PC-3 (cell line): ENCODE measurements at places on chromosomes 7 and 10. TPM values are rescaled to one million over a fixed set of nuclear protein-coding genes. Genes with fewer than 3 reads are reported as not detected.

The NHLRC2 gene
- 17.5 and 24.1 TPM in 2 replicates for total RNA-seq

The MCM10 gene
- 14.3 and 16.1 TPM in 2 replicates for total RNA-seq

The SYT15B gene
- total RNA-seq: 0.06 TPM in 1 of 2 replicates, not detected in the other

The GLRX3 gene
- total RNA-seq: 98.1 and 107 TPM in 2 replicates

The CCDC172 gene
- total RNA-seq: not detected in 2 replicates

The CUEDC2 gene
- 50.6 and 51.4 TPM in 2 replicates for total RNA-seq

The SDK1 gene
- 2.8 and 4.8 TPM in 2 replicates for total RNA-seq

DNA sequence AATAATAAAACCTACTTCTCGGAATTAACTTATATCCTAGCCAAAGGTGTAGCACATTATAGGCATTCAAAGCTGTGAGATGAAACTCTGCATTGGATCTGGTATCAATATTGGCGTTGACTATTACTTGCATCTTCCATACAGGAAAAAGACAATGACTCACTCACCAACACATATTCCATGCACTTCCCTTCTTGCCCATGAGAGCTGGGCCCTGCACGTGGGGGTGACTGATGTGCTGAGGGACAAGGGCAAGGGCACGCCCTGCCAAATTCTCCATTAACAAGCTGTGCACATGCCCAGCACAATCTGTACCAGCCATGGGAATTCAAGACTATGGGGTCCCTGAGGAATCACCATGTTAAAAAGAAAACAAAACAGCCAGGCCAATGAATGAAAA is 188.1 kb upstream of the PDE1C start:
- no peak for DNase-seq

DNA sequence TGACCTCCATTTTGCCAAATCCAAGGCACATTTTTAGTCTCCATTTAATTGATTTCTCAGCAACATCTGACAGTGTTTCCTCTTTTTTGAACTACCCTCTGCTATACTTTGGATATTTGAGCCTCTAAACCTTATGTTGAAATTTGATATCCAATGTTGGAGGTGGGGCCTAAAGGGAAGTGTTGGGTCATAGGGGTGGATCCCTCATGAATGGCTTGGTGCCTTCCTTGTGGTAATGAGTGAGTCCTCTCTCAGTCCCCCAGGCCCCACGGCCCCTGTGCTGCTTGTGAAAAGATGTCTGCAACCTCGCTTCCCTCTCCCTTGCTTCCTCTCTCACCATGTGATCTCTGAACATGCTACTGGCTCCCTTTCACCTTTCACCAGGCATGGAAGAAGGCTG is 96.8 kb upstream of the DGKB start:
- no peak for DNase-seq

GRCh38 chr7:116782177-116782711 is 80.1 kb upstream of the CAPZA2 start:
- DNase-seq: peak; percentile 46

DNA sequence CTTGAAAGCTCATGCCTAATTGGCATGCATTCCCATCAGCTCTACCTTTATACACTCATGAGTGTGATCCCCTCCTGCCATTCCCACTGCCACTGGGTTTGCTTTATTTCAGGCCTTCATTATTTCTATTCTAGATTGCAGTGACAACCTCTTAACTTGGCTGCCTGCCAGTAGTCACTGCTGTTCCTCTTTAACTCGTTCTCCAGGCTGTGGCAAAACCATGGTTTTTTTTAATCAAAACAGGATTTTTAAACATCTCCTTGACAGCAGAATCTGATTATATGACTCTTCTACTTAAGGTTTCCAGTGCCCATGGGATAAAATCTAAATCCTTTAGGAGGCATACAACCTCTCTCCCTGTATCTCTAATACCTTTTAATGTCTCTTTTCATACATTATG is 223.7 kb upstream of the PCDH15 start:
- no peak for DNase-seq

GRCh38 chr7:98286093-98286539 is 4.6 kb downstream of the BRI3 start:
- DNase-seq: peak; percentile 90

DNA sequence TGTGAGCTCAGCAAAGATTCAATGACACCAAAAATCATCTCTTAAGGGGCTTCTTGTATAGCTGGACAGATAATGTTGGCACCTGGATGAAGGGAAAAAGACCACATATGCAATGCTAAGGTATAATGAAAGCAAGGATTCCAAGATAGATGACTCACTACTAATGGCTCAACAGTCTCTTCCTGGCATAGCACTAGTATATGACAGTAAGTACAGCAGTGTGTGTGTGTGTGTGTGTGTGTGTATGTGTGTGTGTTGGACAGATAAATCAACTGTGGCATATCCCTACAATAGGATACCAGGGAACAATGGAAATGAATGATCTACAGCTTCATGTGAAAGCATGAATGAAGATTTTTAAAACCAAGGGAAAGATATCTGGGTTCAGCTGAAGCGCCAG is 257.1 kb downstream of the SFMBT2 start:
- peak; percentile 42 for DNase-seq

DNA sequence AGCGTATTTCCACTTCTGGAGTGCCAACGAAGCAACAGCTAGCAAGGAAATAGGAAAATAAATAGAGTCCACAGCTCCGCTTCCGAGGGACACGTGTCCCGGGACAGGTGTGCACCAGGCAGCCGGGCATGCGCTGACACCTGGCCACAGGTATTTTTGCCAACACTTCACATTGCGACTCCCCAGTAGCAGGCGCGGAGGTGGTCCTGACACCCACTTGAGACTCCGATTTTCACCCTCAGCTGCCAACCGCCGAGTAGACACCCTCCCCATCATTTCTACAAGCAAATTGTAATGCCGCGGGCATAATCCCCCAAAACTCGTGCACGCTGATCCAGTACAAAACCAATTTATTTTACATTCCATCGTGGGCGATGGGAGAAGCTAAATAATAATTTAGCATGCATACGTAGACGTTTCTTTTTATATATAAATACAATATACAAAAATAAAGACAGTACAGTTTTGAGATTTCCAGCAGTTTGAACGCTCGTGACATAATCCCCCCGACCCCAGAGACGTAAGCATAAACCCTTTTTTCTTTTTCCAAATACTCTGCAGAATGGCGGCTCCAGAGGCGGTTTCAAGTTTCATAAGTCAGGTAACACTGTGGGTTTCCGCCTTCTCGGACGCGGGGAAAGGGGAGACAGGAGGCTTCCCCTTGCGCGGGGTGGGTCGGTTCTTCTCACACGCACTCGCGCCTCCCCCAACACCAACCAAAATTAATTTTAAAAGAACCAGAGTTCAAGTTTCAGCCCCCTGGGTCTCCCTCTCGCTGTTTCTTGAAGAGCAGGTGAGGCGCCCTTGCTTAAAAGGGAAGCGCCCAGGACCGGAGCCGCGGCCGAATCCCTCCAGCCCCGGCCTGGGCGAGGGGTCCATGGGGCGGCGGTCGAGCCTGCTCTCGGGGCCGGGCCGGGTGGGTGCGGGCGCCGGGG is 5.7 kb downstream of the MNX1 start:
- DNase-seq: no peak

DNA sequence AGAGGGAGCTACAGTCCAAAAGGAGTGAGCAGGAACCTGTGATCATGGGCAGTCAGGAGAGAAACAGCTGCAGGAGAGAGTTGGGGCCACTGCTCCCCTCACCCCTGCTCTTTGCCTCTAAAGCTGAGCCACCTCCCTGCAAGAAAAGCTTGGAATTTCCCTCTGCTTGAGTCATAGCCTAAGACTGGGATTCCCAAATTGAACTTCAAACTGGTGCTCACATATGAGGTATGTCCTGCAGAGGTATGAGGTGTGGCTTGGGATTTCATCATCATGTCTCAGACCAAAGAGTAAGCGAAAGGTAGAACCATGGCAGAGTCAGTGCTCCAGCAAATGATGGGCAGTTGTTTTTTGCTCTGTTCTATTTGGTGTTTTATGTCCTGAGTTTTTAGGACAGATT is 237.1 kb upstream of the NRP1 start:
- DNase-seq: peak; percentile 86

GRCh38 chr10:125457406-125457805 is 225.6 kb downstream of the TEX36 start:
- DNase-seq: no peak

- DNase-seq: no peak
These were observed 9.2 kb downstream of the BNIP3 start for GRCh38 chr10:131972474-131973071.

DNA sequence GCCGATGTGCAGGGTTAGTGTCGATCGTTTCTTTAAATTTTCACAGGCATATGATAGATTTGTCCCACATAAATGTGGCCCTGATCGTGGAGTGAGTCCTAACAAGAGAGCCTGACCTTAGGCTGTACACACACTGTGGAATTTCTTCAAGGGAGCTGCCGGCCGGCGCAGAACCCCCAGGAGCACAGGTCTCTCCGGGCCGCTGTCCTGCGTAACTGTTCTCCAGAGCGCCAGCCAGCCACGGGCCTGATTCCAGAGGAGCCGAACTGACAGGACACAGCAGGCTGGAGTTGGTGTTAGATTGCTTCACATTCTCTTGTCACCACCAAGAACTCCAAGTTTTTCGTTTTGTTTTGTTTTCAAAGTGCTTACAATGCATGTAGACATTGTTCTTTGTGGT is 37.3 kb downstream of the SHH start:
- no peak for DNase-seq

DNA sequence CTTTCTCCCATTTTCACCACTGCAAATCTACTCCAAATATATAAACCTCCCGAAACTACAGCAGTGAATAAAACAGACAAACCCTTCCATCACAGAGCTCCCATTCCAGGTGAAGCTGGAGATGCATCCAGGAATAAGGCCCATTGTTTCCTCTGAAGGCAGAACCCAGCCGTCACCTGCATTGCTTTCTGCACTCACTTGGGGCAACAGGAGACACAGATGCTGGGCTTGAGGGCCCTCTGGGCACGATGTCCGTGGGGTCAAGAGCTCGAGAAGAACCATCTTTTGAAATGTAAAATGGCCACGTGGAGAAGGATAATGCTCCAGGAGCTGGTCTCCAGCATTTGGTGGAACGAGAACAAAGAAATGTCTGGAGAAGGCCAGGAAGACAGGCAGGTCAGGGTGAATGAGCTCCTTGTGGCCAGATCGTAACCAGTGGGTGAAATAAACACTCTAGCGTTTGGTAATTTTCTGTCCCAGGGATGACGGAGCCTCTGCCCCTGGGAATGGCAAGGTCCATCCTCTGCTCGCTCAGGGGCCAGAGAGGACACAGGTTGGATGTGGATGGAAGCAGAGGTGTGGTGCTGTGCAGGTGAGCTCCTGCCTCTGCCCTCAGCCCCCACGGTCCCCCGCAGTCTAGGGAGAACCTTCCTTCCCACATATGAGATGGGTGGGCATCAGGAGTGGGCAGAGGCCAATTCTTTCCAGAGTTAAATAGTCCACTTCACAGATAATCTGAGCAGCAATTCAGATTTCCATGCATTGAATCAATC is 556.1 kb downstream of the DNAJB6 start:
- DNase-seq: no peak

- DNase-seq: no peak
These were observed 290.5 kb downstream of the SORCS1 start for GRCh38 chr10:106873770-106874603.

DNA sequence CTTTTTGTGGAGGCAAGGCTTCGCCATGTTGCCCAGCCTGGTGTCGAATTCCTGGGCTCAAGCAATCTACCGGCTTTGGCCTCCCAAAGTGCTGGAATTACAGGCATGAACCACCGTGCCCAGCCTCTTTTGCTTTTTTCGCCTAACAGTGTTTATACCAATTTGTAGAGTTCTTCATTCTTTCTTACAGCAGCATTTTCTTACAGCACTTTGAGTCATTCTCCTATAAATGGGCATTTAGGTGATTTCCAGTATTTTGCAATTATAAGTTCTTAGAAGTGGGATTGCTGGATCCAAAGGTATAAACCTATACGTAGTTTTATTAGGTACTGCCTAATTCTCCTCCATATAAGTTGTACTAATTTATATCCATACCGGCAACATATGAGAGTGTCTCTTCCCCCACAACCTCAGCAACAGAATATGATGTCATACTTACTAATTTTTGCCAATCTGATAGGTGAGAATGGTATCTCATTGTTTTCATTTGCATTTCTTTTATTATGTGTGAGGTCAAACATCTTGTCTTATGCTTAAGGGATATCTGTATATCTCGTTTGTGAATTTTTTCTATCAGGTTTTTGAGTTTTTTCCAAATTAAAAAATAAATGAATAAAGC is 39.1 kb downstream of the SUFU start:
- peak; percentile 3 for DNase-seq

- DNase-seq: no peak
These were observed 36.5 kb downstream of the ETV1 start for GRCh38 chr7:13952921-13953320.

GRCh38 chr7:105911961-105912575 is 35.7 kb upstream of the ATXN7L1 start:
- no peak for DNase-seq

DNA sequence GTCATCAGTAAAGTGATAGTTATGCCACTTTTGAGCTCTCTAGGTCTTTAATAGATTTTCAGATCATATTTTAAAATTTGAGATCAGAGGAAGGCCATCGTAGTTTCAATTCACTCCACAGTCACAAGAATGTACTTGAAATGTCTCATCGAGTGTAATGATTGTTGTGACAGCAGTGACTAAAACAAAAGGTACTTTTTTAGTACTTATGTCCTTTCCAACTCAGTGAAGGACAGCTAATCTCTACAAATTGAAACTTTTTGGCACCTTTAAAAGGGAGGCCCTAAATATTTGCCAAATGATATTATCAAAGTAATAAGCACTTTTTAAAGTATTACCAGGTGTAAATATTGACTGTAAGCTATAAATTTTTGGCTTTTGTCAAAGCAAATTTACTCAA is 702.9 kb upstream of the GRM3 start:
- DNase-seq: no peak

DNA sequence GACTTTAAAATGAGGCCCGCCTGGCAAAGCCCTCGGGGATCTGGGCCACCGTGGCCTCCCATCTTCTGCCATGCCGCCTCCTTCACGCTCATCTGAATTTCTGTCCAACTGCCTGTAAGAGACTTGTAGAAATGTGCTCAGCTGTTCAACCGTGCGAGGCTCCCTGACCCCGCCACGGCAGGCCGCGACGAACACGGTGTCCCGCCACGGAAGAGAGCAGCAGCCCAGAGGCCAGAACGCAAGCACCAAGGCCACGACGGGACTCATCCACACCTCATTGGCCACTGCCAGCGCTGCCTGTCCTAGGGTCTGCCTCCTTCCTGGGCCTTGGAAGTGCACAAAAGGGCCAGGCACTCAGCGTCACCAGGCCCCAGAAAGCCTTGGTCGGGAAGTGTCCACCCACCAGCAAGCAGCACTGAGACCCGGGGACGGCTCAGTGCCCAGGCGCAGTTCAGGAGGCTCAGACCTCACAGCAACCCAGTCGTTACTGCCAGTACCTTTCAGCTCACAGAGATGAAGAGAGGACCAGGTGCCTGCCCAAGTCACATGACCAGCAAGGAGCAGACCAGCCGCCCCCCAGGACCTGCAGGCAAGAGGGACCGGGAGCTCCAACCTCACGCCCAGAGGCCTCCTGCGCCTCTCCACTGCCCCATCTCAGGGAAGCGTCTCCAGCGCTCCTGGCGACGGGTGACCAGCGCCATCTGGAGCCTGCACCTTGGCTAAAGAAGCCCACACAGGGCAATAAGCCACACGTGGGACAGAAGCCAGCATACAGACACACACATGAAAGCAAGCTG is 85.9 kb downstream of the MAD1L1 start:
- DNase-seq: no peak
